ENCODE measurements at places on chromosomes 4 and X.

DNA sequence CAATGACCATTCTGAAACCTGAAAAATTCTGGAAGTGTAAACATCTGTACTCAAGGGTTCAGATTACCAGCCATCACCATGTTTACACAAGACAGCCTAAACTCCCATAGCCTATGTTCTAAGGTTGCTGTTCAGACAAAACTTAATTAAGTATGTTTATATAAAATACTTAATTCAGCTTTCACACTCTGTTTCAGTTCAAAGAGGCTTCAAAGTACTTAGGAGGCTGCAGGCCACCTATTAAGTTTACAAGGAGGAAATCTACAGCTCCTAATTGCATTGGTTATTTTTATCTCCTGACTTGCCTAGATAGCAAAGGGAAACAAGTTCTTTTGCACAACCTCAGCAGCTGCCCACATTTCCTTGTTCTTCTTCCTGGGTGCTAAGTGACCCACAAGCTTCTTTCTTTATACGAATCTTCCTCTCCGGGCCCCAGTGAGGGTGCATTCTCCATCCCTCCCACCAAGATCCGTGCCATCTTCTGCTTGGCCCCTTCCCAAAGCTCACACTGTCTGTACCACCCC, 2.0 kb downstream of the GAK start:
- DNase-seq = no peak

GRCh38 chr4:185865901-185866328, 53.9 kb upstream of the SORBS2 start:
- DNase-seq = no peak

GRCh38 chrX:111199505-111199904, 70.8 kb downstream of the CAPN6 start:
- DNase-seq = no peak

DNA sequence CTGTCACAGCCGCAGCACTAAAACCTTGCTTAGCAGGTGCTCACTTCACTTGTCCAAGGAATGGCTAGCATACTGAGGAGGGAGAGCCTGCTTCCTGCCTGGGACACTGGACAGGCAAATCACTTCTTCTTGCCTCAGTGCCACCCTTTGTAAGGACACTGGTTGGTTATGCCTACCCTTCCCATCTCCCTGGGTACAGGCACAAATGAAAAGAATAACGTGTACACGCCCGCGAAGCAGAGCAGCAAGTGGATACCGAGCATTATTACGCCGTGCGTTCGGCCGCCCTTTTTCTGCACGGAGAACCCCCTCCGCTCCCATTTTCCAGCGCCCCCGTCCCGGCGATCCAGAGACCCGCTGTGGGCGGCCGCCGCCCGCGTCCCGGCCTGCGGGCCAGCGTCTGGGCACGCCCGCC, 338 bp upstream of the KLHL2 start:
- no peak for DNase-seq

DNA sequence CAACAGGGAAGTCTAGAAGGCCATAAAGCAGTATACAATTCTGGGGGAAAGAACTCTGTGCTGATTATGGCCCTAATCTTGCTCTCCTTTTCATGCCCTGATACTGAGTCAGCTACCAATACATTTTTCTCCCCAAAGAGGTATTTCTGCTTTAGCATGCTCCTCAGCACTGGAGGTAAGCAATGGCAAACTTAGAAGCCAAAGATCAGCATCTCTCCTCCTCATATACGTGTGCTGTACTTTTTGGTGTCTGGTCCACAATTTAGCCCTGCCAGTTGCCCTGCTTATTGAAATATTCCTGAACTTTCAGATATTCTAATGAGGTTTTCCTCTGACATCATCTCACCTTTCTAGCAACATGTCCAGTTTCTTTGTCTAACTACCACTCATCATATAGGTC, 226.2 kb downstream of the FSTL5 start:
- no peak for DNase-seq

- DNase-seq = no peak
Observed at GRCh38 chr4:168723020-168723419, 226.2 kb downstream of the PALLD start.

DNA sequence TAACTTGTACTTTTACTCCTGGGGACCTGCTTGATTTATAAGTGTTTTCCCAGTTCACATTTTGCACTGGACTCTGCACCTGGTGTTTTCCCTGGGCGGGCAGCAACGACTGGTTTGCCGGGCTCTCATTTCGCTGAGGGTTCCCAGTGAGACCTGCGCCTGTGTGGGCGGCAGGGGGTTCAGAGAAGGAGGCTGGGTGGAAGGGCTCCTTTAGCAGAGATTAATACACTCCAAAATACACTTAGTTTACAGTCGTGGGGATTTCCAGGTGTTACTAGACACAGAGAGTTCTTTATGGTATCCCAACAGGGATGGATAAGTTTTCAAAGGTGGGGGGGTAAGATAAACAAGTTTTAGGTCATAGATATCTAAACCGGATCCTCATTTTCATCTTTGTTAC, 53.0 kb upstream of the SHISA3 start:
- no peak for DNase-seq

GRCh38 chr4:68995292-68995691, 43.7 kb upstream of the UGT2A3 start:
- no peak for DNase-seq

DNA sequence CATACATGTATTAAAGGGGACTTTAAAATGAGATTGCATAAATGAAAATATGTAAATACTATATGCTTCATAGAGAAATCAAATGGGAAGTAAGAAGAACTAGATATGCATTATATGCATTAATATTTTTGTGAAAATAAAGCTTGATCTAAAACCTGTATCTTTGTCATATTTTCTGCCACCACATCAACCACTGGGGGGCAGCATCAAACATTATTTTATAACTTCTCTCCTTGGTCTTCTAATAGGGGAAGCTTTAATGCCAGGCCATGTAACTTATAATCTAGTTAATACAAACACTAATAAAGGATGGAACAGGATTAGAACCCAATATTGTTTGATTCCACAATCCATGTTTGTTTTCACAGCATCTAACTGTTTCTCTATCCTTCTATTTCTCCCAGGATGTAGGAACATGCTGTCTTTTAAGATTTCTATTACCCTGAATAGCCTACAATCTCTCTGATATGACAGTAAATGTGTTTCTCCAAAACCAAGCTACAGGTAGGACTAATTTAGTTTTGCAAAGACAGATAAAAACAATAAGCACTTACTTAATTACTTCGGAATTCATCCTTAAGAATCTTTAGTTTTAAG, 10.0 kb downstream of the QRFPR start:
- peak; percentile 34 for DNase-seq

DNA sequence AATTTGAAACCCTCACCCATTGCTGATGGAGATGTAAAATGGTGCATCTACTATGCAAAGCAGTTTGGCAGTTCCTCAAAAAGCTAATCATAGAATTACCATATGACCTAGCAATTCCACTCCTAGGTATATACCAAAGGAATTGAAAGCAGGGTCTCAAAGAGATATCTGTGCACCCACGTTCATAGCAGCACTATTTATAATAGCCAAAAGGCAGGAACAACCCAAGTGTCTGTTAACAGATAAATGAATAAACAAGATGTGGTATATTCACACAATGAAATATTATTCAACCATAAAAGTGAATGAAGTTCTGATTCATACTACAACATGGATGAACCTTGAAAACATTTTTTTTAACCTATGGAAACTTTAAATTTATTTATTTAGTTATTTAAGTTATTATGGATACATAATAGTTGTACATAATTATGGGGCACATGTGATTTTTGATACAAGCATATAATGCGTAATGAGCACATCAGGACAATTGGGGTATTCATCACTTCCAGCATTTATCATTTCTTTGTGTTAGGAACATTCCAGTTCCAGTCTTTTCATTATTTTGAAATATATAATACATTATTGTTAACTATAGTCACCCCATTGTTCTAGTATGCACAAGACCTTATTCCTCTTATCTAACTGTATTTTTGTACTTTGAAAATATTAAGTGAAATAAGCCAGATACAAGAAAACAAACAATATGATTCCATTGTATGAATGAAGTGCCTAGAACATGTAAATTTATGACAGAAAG, 205.6 kb upstream of the CNKSR2 start:
- DNase-seq = no peak

DNA sequence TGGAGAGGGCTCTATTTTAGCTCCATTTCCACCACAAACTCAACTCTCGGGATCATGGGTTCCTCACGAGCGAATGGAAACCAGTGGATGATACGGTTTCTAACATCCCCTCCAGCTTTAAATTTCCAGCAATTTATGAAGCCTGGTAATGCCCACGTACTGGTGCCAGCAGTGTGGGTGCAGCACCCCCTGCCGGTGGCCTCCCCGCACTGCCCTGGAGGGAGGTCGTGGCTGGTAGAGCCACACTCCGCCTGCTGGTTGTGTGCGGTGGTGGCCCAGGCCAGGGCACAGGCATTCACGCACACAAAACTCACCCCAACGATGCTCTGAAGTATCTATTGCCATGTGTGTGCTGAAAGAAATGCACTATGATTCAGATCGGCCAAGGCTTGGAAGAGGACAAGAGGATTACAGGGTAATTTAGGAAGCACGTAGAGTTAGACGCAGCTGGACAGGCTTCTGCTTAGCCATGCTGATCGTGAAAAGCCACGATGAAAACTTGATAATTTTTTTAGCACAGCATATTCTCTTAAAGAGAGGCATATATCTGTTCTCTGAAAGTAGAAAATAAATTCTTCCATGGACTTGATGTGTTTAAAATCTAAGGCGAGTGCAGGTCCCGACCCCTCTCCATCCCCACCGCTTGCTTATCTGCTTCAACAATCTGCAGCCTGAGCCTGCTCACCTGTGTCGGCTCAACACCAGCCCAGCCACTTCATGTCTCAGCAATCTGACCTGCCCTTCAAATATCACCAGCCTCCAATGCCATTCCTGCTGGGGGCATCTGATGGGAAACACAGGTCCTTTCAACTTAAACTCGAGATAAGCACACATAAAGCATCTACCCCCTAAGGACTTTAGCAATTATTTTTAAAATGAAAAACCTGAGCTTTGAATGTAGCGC, 59.1 kb downstream of the SCD5 start:
- DNase-seq = peak; percentile 68

GRCh38 chrX:138710866-138711341, 613 bp downstream of the FGF13 start:
- DNase-seq = peak; percentile 44

DNA sequence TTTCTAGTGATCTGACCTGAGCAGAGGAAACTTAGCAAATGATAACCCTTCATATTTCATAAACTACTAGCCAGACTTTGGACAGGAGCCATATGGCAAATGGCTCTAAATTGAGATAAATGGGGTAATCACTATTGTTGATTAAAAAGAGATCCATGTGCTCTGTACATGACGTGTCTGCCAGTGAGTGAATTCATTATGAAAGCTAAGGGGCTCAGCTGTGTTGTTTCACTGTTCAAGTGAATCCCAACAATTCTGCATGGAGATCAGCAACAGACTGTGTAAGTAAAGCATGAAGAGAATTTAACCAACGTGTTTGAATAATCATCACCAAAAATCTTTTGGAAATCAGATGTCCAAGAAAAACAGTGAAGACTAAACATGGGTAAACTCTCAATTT, 9.5 kb upstream of the QRFPR start:
- no peak for DNase-seq
